Heart left ventricle (tissue), 16 donors: ENCODE measurements at places on chromosomes 6 and 20. TPM values are rescaled to one million over a fixed set of nuclear protein-coding genes. Genes with fewer than 3 reads are reported as not detected.
A peak's percentile ranks its signal among the peaks of the same experiment; 100 is the strongest.

GRCh38 chr6:37202788-37203491 lies 33.0 kb downstream of the PIM1 start:
- no peak for DNase-seq

GRCh38 chr20:15451241-15451640 lies 1113.8 kb upstream of the FLRT3 start:
- DNase-seq = no peak

DNA sequence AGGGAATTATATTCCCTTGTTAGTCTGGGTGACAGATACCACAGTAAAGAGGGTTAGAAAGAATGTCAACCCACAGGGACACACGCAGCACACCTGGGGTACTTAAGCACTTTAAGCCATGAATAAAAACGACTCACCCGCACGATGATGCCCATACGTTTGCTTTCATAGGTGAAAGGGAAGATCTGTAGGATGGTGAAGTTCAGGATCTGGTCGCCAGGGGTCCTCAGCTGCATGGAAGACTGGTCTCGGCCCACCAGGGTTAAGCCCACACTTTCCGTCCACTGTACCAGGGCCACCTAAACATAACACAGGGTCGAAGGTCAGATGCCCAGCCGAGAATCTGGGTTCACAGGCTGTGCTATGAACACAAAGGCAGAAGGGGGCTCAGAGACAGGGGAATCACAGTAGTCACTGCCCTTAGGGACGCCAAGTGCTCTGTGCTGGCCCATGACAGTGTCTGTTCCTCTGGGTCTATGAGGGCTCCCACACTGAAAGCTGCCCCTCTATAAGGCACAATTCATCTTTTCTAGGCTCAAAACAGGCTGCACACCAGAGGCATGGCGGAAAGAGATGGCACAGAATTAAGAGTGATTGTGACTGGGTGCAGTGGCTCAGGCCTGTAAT lies 96.8 kb upstream of the NFATC2 start:
- peak; percentile 52 for DNase-seq

GRCh38 chr6:75893776-75894152 lies 144.7 kb downstream of the MYO6 start:
- DNase-seq = no peak

- no peak for DNase-seq
Measured at GRCh38 chr20:32195581-32195980, 12.0 kb downstream of the PLAGL2 start.

DNA sequence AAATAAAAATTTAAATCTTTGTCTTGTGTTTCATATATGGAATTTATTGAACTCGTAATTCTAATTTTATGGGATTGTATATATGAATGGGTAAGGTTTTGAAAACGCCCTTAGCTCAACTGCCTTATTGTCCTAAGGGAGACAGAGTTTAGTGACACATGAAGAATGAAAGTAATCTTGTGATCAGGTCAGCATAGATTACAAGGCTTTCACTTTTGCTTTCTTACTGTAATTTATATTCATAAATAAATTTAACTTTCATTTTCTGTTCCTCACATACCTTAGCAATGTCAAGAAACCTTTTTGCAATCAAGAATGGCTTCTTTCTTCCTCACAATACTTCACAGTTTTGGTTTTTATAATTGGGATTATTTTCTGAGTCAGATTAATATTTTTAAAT lies 14.4 kb downstream of the KPNA5 start:
- DNase-seq = no peak

GRCh38 chr6:1311400-1312202 lies at the start of gene FOXQ1:
FOXQ1 (plus strand) TSS chr6:1312098; CDS start chr6:1312705, 607 bp downstream.
- no peak for DNase-seq

- DNase-seq = no peak
Measured at GRCh38 chr20:25066386-25066785, 8.4 kb upstream of the ACSS1 start.

DNA sequence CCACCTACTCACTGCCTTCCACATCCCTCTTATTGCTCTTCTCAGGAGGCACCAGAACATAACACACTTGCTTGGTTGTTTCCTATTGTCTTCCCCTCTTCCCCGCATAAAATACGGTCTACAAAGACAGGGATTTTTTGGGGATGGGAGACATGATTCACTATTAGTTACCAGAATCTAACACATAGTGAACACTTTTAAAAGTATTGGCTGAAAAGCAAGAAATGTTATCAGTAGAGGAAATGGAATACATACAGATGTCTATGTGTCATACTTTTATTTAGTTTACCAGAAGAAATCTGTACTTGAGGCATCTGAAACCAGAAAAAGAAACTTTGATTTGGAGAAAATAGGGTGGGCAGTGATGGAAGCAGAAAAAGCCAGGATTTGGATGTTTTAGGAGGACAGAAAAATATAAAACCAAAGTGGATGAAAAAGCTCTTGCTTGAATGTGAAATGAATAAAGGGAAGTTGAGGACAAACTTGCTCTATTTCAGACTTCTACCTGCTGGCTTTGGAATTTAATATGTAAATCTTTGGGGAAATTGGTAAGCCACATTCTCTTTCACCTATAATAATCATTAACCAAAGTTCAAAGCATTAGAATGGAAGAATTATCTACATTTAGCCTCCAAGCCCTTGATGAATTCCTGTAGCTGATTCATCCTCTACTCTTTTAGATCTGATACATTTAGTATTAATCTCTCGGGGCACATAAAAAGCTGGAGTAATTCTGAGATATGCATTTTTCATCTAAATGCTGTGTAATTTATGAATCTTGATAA lies 82.6 kb downstream of the DOK5 start:
- DNase-seq = no peak

GRCh38 chr6:139577763-139578604 lies 203.5 kb upstream of the CITED2 start:
- DNase-seq = no peak

The CPNE5 gene
- total RNA-seq = 13.4 TPM

The AIF1 gene
- 120 TPM for total RNA-seq

The PERP gene
- total RNA-seq = 70.9 TPM

The PLCB4 gene
- 14.7 TPM for total RNA-seq

The VPS52 gene
- total RNA-seq = 47.0 TPM

The SDCBP2 gene
- 2.9 TPM for total RNA-seq

The GMNN gene
- 4.5 TPM for total RNA-seq

The IDH3B gene
- total RNA-seq = 191 TPM
